ENCODE measurements at places on chromosomes 1 and 21. TPM values are rescaled to one million over a fixed set of nuclear protein-coding genes. Genes with fewer than 3 reads are reported as not detected.
A peak's percentile ranks its signal among the peaks of the same experiment; 100 is the strongest.

DNA sequence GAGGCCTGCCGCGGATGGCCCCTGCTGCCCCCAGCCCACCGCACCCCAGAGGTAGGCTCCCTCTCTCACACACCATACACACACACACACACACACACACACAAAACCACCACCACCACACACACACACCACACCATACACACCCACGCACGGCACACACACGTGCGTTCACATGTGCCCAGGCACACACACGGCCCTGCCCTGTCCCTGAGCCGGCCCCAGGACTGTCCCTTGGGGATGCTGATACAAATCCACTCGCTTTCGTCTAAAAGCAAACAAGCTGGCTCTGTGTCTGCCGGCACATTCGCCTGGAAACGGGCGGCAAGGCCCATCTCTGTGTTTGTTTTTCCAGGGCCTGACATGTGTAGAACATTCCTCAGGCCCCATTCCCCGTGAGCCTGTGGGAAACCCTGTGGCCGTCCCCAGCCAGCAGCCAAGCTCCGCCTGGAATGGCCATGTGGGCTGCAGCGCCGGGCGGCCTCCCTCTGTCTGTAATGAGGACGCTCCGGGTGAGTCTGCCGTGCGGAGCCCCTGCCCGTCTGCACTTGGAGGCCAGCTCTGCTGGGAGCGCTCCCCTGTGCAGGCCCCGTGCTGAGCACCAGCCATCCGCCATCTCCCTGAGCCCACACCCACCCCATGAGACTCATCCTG is 67.4 kb downstream of the DMRTB1 start:
- no peaks in the 10 kb centered on the region for H3K27me3 ChIP-seq
- DNase-seq, result no peak

CCDC17 gene
- 2.3 TPM for total RNA-seq

DNA sequence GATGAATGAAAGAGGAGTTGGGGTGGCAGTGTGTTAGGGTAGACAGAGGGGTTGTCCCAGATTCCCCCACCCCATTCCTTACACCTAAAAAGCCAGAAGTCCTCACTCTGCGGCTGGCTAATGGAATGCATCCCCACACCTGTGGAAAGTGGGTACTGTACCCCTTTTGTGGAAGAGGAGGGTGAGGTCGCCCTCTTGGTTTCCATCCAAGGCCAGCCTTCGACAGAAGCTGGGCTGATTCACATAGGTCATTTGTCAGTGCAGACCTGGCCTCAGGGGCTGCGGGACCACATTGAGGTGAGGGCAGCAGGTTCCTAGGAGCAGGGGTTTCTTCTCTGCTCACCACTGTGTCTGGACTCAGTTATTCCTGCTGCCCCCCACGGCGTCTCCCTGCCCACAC is 671.6 kb downstream of the MATN1 start:
- no peaks in the 10 kb centered on the region for H3K27me3 ChIP-seq
- H3K4me3 ChIP-seq, result no peak overlapping the region
- no peak for DNase-seq

KLF17 gene
- total RNA-seq, result not detected

DNA sequence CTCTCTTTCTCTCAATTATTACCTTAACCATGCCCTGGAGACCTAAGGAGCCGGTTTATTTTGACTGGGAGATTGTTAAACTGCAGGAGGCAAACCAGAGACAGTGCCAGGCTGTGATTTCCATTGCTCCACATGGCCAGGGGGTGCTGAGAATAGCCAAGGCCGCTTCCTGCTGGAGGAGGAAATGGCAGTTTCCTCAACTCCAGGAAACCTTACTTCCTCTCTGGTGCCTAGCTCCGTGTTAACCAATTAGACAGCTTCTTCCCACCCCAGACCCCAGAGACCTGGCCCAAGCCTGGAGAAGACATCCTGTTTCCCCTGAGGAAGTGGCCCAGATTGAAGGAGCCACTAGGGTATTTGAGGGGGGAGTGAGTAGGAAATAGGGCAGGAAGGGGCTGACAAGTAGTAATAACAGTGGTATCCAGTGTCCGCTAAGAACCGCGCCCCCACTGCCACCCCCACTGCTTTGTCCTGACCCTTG is 161.2 kb downstream of the PLPP3 start:
- no peaks in the 10 kb centered on the region for H3K27me3 ChIP-seq
- H3K4me1 ChIP-seq, result no peaks in the 10 kb centered on the region
- no peak overlapping the region for H3K4me3 ChIP-seq
- peak overlapping the region; percentile 46 for H3K27ac ChIP-seq
- no peak for DNase-seq
- no peaks in the 10 kb centered on the region for H3K36me3 ChIP-seq

DNA sequence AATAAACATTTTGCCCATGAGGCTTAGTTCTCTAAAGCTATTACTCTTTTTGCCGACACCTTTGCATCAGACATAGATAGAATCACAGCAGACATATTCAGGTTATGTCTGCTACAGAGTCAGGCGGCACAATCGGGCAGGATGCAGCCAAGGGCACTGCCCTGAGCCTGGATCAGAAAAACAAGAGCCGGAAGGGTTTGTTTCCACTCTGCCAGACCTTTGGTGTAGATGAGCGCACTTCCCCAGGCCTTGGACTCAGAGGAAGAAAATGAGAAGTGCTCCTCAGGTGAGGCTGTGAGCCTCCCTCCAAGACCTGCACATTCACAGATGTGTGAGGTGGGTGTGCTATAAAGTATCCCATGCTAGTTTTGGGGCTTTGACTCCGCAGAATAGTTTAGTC is 43.7 kb downstream of the GNG12 start:
- H3K27ac ChIP-seq, result no peak overlapping the region
- H3K4me3 ChIP-seq, result no peak overlapping the region
- H3K27me3 ChIP-seq, result no peaks in the 10 kb centered on the region
- DNase-seq, result no peak
- no peaks in the 10 kb centered on the region for H3K4me1 ChIP-seq
- no peaks in the 10 kb centered on the region for H3K36me3 ChIP-seq

HCRTR1 gene
- not detected for total RNA-seq

DNA sequence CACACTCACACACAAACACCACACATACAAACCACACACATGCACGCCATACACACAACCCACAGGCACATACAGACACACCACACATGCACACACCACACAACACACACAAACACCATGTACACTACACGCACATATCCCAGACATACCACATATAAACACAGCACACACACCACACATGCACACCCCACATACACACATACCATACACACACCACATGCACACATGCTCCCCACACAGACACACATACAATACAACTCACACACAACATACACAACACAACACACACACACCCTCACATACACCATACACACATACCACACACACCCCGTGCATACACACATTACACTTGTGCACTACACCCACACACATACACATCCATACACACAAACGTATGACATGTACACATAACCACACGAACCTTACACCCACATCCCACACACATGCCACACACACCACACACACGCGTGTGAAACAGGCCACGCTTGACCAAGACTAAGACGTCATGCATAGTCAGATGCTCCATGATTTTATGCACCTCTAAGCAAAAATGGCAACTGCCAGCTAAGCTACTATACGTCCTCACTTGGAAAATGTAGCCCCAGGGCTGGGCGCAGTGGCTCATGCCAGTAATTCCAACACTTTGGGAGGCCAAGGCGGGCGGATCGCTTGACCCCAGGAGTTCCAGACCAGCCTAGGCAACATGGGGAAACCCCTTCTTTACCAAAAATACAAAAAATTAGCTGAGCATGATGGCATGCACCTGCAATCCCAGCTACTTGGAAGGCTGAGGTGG is 77.4 kb upstream of the TMPRSS2 start:
- H3K36me3 ChIP-seq, result no peaks in the 10 kb centered on the region
- DNase-seq, result no peak
- H3K27me3 ChIP-seq, result no peaks in the 10 kb centered on the region
- H3K4me3 ChIP-seq, result no peak overlapping the region

- no peaks in the 10 kb centered on the region for H3K36me3 ChIP-seq
- no peak for DNase-seq
- H3K4me1 ChIP-seq, result no peaks in the 10 kb centered on the region
- no peak overlapping the region for H3K4me3 ChIP-seq
- no peak overlapping the region for H3K27ac ChIP-seq
Observed at GRCh38 chr1:22207511-22208267, 64.8 kb upstream of the WNT4 start.

DNA sequence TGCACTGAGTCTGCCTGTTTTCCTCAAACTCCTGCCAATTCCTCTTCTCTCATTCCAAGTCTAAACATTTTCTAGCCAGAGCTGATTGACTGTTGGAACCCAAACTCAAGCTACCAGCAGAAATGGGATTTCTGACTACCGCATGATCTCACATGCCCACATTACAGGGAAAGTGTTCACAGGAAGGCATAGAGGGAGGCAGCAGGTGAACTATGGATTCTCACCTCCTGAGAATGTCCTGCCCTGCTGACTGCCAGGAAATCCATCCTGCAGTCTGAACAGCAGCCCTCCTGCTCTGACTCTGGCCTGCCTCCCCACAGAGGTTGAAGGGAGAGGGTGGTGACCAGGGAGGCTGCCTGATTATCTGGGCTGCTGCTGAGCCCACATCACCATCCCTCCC is 22.5 kb downstream of the IQGAP3 start:
- no peaks in the 10 kb centered on the region for H3K36me3 ChIP-seq
- no peaks in the 10 kb centered on the region for H3K4me1 ChIP-seq
- DNase-seq, result no peak
- no peaks in the 10 kb centered on the region for H3K27me3 ChIP-seq
- no peak overlapping the region for H3K4me3 ChIP-seq

DNA sequence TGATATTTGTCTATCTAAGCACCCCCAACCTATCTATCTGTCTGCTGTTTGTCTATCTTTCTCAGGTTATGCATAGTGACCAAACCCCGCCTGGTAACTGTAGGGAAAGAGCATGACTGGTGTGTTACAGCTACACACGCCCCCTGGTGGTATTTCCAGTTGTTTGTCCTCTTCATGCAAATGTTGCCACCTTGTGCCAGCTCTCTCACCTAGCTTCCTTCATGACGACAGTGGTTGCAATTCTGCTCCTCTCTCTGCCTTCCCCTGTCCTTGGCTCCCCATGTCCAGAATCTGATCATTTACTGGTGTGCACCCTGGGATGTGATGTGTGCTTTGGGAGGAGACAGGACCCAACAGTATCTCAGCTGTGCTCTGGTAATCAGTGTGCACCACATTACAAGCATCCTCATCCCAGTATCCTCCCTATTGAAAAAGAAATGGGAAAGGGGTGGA is 8.1 kb upstream of the INKA2 start:
- no peaks in the 10 kb centered on the region for H3K4me1 ChIP-seq
- H3K27me3 ChIP-seq, result no peaks in the 10 kb centered on the region
- H3K27ac ChIP-seq, result no peak overlapping the region

GRCh38 chr1:169086603-169087455 is 19.7 kb upstream of the ATP1B1 start:
- DNase-seq, result no peak
- no peak overlapping the region for H3K4me3 ChIP-seq
- H3K4me1 ChIP-seq, result no peaks in the 10 kb centered on the region
- no peaks in the 10 kb centered on the region for H3K27me3 ChIP-seq
- no peak overlapping the region for H3K27ac ChIP-seq
- no peaks in the 10 kb centered on the region for H3K36me3 ChIP-seq

KCNJ9 gene
- total RNA-seq, result not detected

GUCA2A gene
- total RNA-seq, result not detected
